ENCODE measurements at places on chromosomes 7 and 10. TPM values are rescaled to one million over a fixed set of nuclear protein-coding genes. Genes with fewer than 3 reads are reported as not detected.

MMP21 gene
- total RNA-seq: 0.13 TPM

PLEKHS1 gene
- 0.41 TPM for total RNA-seq

DNA sequence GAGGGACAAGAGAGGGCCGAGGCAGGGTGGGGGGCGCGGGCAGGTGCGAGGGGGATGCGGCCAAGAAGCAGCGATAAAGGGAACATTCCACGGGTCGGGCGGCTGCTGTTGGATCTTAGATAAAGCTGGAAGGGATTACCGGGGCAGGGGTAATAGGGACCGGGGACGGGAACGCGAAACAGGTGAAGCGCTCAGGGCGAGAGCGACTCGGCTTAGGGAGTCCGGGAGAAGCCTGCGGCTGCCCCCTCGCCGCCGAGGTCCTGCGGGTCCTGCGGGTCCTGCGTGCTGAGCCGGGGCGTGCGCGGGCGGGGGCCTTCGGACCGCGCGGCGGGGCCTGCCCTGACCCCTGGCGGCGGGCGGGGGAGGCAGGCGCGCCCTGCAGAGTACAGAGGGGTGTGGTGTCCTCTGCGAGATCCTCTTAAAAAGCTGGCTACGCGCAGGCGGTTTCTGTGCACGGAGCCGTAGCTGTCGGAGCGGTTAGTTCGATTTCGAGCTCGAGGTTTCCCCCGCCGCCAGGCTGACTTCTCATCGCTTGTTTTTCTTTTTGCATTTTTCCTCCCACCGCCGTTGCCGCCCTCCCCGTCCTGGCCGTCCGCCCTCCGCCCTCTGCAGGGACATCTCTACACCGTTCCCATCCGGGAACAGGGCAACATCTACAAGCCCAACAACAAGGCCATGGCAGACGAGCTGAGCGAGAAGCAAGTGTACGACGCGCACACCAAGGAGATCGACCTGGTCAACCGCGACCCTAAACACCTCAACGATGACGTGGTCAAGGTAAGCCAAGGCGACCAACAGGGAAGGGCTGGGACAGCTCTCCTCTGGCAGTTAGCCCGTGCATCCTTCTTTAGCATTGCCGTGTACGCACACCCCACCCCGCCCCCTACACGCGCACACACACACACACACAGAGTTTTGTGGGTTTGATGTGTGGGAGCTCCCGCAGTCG lies 1.4 kb downstream of the CAV1 start:
- DNase-seq: peak; percentile 88

XRCC2 gene
- total RNA-seq: 0.44 TPM

NEUROG3 gene
- total RNA-seq: not detected

SEMA3D gene
- 17.5 TPM for total RNA-seq

- DNase-seq: no peak
Observed at GRCh38 chr10:89469517-89469916, 55.1 kb downstream of the IFIT5 start.

DNA sequence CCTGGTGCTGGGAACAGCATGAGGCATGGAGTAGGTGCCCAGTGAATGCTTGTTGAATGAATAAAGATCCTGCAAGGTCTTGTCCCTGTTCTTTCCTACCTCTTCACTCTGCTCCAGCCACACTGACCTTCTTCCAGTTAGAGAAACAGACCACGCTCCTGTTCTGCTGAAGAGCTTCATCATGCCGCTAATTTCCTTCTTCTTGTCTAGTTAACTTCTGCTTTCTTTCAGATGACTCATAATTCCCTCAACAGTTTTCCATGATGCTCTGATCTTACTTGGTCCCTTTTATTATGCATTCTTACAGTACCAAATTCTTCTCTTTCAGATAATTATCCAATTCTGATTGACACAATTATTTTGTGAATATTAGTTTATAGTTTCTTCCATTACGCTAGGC lies 59.5 kb upstream of the C1QL3 start:
- DNase-seq: no peak

OR9A2 gene
- total RNA-seq: not detected

- DNase-seq: no peak
Observed at GRCh38 chr7:150784954-150785353, 15.2 kb downstream of the TMEM176B start.

DNA sequence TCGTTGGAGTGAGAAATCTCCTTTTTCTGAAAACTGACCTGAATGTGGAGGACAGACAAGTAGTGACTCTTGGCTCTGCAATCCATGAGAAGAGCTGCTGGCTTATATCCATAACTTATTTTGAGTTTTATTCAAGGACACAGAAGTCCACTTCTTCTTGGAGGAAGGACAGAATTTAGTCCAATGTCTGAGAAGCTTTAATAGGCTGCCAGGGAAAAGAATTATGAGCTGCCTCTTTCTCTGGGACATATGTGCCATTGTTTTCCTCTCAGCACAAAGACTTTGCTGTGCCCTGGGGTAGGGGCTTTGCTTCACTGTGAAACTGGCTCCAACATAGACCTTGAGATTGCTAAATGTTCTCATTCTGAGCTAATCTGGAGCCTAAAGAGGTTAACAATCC lies 20.5 kb upstream of the AOC1 start:
- DNase-seq: no peak
